ENCODE measurements at places on chromosomes 5 and 9.

DNA sequence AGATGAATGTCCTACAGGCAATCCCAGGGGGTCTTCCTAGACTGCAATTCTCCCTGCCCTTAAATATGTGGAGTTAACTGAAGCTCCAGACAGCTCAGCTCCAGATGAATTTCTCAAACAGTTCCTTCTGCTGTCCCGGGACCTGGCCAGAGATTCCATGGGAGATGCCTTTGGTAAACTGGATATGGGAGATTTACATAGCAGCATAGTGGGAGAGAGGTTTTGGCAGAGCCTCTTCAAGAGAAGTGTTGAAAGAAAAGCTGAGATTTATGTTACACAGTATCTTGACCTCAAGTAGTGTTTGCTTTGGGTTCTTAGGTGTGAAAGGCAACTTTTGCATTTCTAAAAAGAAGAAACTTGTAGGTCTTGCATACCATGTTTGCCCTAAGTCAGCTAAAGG is 364.9 kb downstream of the ARRDC3 start:
- DNase-seq: no peak

GRCh38 chr9:27414220-27414761 is 109.8 kb upstream of the IFNK start:
- no peak for DNase-seq

GRCh38 chr9:108956631-108957026 is 22.4 kb downstream of the ABITRAM start:
- DNase-seq: no peak

DNA sequence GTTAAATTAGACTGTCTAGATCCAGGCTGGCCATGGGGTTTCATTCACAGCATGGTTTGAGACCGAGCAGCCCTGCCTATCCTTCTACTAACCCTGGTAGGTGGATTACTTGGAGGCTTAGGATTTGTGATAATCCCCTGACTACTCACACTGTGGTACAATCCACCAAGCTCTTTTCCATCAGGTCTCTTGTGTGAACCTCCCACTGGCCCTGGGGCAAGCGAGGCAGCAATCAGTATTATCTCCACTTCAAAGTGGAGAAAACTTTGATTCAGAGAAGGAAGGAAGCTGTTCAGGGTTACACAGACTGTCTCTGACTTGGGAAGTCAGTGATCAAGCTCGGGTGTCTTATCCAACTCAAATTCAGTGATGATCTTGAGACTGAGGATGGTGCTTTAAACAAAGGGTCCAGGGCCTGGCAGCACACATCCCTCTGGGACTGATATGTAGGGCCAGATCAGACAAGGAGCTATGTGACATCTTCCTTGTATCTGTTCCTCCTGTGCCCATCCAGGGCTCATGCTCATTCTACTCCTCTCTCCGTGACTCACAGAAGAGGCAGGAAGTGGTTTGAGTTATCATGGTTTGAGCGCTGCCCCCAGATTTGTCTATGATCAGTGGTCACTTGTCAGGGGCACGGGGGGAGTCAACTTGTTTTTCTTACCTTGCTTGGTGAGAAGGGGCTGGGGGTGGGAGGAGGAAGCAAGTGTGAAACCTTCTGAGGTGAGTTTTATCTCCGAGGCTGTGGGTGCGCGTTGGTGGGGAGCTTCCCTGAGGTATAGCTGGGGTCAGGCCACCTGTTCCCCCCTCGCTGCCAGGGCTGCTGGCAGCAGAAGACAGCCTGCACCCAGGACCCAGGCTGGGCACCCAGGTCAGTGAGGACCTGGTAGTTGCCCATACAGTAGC is 48.6 kb downstream of the RGS3 start:
- peak; percentile 60 for DNase-seq

DNA sequence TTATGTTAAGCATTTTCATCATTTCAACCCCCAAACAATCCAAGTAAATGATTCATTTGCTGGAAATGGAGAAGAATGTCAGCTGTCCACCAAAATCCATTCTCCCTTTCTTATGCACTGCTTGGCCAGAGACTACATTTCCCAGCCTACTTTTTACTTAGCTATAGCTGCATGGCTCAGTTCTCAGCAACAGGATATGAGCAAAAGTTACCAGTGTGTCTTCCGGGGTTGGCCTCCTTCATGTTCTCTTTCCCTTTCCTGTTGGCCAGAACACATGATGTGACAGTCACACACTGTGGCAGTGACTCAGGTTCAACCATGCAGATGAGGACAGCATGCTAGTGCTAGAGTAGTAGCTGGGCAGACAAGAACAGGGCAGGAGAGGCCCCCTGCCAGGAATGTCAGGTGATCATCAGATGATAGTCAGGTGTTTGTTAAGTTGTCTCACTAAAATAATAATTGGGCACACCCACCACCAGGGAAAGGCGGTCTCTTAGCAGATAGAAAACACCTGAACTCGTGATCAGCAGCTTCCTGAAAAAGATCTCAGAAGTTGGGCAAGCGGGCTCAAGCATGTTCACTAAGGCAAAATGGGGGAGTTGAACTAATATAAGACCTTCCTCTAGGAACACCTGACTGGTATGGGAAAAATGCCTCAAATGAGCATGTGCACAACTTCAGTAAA is 12.2 kb downstream of the GPR150 start:
- peak; percentile 56 for DNase-seq

GRCh38 chr9:97592126-97592525 is 41.0 kb downstream of the TSTD2 start:
- DNase-seq: no peak

GRCh38 chr9:129979071-129979745 is 63.8 kb downstream of the FNBP1 start:
- no peak for DNase-seq

GRCh38 chr9:8845376-8845775 is 1045.8 kb upstream of the DMAC1 start:
- no peak for DNase-seq

DNA sequence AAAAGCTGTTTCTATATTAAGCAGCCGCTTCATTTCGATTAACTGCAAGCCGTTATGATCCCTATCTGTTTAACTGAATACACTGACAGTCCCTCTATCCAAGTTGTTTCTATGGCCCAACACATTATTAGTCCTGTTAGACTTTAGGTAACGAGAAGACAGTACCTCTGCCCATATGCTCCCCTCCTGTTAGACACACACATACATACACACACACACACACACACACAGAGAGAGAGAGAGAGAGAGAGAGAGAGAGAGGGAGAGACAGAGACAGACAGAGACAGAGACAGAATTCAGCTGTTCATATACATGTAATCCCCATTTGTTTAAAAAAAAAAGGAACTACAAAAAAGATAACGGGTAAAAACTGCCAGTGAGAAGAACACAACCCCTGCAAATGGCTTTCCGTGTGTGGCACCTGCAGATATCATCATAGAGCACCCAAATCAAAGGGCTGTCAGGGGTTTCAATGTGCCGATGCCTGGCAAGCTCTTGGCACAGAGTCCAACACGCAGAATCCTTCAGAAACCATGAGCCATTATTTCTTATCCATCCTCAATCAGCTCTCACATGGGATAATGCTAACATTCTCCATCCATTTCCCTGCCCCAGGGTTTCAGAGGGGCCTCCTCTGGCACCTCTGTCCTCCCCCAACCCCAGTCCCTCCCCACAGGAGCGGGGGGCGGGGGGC is 144.0 kb downstream of the MYO10 start:
- DNase-seq: no peak

- no peak for DNase-seq
Measured at GRCh38 chr9:121627427-121627826, 24.0 kb upstream of the DAB2IP start.

GRCh38 chr5:42993516-42994245 is 46.4 kb downstream of the ANXA2R start:
- peak; percentile 71 for DNase-seq

DNA sequence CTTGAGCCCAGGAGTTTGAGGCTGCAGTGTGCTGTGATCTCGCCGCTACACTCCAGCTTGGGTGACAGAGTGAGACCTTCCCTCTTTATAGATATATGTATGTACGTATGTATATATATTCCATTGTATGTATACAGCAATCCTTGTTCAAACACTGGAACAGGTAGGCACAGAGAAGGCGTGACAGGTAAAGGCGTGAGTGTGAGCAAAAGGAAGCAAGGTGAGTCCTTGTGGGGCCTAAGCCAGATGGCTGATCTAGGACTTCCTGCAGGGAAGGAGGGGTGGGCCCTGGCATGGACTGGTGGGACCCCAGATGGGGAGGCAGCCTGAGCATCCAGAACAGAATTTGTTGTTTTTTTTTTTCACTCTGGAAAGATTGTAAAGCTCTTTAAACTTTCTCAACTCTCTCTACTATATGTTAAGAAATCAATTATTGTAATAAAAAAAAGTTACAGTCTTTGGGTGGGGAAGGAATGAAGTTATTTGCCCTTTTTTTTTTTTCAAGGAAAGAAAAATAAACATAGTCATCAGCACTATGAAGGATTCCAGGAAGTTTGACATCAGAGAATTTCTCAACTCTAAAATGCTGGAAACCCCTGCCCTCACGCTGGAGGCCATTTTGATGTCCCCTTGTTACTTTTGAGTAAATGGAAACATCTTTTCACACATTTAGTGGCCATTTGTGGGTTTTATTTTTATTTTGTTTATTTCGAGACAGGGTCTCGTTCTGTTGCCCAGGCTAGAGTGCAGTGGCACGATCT is 38.9 kb upstream of the STXBP1 start:
- no peak for DNase-seq

DNA sequence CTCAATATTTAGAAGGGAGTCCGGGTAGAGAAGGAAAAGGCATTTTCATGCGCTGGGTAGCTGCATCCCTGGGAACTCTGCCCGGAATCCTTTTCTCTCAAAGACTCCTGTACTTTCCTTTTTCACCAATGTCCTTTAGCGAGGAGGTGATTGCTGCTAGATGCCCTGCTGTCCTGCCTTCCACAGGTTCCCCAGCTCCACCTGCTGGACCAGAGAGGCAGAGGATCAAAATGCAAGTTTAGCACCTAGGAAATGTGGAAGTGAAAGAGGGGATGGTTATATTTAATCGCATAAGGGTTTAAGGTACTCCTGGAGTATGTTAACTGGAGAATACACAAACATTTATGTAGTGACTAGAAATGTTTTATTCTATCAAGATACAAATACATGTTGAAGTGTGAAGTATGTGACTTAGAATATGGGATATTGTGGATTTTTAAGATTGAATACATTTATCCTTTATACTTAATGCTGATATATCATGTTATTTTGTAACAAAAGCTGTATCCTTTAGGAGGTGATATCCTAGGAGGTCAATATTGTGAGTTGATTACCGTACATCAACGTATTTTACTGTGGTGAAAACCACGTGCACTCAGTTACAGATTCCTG is 145.7 kb downstream of the ARHGAP26 start:
- DNase-seq: no peak

DNA sequence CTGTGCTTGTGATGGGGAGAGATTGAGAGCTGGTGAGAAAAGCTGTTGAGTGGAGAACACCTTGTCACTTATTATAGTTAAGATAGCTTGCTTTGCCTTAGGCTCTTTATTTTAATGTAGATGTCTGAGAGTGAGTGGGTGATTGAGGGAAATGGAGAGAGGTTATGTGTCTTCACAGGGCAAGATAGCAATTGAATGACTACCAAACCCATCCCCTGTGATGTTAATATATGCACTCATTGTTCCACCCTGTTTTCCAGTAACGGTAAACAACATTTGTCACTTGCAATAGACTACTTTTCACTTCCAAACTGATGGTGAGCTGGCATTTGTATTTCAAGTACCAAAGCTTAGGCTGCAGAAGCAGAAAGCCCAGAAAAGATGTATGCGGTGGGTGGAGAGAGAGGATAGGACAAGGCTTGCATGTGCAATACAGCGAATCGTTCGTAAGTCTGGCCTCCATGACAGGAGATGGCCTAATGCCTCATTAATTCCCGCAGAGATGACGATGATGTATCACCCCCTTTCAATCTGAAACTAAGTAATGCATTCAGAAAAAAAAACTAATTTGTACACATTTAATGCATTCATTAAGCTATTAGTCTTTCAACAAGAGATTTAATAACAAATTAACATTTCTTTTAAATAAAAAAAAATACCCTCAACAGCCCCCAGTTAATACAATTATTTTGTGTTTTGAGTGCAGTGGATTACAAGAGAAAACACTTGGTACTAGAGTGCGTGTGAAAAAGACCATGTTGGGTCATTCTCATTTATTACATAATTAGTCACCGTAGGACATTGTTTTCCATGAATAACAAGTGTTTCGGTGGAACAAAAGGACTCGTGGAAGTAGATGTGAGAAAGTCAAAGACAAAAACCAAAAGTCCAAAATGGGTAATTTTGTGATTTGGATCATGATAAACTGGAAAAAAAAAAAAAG is 699.0 kb downstream of the BRINP1 start:
- no peak for DNase-seq

DNA sequence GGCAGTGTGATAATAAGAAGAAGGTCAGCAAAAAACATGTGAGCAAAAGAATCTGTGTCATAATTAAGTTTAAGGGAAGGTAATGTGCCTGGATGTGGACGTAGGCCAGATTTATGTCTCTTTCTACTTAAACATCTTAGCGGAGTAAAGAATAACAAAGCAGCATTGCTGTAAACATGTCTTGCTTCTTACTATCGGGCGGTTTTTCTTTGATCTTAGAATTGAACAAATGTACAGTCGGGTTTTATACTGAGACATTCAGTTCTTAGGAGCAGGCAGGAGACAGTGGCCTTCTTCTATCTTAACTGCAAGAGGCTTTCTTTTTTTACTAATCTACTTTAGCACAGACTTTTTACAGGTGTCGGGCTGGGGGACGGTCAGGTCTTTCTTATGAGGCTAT is 40.4 kb upstream of the FLT4 start:
- no peak for DNase-seq

GRCh38 chr5:138832218-138832617 is 42.9 kb downstream of the LRRTM2 start:
- DNase-seq: no peak

GRCh38 chr9:92790542-92791527 is 26.2 kb upstream of the BICD2 start:
- DNase-seq: peak; percentile 80

- no peak for DNase-seq
Measured at GRCh38 chr5:82987188-82987587, 90.0 kb downstream of the TMEM167A start.

- no peak for DNase-seq
Measured at GRCh38 chr5:50964746-50965653, 298.6 kb downstream of the PARP8 start.

- peak; percentile 24 for DNase-seq
Measured at GRCh38 chr9:90219548-90220118, 423.0 kb downstream of the DIRAS2 start.

DNA sequence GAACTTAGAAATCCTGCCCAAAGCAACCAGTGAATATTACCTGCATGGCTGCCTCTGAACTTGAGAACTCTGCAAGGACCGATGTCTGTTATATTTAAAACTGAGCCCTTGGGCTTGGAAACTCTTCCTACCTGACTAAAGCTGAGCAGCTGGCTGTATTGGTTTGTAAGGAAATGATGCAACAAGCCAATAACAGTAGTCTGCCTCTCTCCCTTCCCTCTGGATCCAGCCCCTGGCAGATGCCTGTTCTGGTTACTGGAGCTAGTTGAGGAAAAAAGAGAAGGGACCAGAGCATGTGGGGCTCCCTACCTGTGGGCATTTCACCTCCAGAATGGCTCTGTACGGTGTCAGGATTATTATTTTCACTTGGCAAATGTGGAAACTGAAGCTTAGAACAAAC is 34.7 kb downstream of the SH3RF2 start:
- no peak for DNase-seq
